ENCODE measurements at places on chromosomes 12 and 14.

DNA sequence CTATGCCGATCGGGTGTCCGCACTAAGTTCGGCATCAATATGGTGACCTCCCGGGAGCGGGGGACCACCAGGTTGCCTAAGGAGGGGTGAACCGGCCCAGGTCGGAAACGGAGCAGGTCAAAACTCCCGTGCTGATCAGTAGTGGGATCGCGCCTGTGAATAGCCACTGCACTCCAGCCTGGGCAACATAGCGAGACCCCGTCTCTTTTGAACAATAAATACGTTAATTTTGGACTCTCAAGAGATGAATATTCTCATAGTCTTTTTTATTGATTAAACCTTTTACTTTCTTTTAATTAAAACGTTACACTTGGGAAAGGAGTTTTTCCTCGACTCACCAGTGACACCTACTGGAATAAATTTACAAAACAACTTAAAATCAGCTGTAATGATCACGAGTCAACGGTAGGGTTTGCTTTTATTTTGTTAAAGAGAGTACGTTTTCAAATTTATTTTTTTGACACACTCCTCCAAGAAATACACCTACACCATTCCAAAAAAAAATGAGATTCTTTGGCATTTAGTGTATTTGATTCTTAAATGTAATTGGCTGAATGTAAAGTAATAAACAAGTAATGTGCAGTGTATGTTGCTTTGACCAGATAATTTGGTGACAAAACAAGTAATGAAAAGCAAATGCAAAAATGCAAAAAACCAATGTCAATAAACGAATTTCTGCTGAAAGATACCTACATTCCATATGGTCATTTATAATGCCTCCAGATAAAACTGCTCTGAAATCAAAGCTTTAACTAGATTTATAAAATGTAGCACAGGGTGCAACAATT is 687 bp upstream of the RPS29 start:
- DNase-seq = peak; percentile 76

DNA sequence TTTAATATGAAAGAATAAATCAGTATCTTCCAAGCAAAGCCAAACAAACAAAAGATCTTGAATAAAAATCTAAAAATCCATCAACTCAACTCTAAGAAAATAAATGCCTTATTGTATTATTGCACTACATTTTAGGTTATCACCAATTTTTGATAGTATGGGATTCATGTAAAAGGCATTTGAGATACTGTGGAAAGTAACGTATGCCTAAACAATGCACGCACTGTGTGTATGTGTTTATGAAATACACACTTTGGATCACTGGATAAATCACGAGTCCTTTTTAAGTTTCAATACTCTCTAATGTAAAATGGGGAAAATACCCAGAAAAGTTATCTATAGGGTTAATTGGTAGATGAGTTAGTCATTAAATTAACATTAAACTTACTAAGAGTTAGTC is 17.7 kb downstream of the WBP11 start:
- no peak for DNase-seq

DNA sequence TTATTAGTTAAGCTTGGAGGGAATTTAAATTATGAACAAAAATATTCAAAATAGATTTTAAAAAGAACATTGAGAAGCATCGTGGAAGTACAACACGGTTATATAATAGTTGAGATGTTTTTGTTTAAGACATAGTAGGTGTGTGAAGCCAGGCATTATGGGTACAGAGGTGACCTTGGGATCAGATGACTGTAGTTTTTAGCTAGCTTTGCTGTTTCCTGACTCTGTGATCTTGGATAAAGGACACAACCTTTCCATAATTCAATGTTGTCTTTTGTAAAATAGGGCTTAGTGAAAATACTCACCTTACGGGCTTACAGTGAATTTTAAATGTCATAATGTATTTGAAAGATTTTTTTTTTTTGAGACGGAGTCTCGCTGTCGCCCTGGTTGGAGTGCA is 239.7 kb downstream of the SLC2A13 start:
- no peak for DNase-seq

- DNase-seq = peak; percentile 21
Observed at GRCh38 chr12:120651821-120652220, 11.4 kb downstream of the CABP1 start.

DNA sequence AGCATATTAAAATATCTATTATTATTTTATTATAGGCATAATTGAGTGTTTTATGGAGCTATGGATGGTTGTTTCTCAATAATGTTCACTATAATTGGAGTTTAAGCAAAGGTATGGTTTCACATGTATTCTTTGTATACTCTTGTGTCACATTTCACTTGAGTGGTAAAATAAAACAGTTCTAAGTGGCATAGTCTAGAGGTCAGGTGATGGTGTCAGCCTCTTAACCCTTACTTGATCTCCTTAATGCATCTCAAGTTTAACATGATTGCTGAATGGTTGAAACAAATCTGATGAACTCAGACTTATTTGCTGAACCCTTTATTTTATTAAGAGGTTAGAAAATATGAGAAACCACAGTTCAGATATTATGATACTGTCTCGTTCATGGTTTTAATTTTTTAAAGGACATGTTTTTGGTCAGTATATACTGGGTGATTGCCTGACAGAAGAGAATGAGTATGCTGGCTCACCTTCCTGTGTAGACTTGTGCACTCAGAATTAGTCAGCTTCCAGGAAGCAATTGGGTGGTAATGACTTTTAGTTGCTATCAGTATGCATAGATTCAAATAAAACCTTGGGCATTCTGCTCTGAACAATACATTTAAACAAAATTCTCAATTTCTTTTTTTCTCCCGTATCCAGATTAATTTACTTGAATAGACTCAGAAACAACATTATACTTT is 464.6 kb downstream of the PCNX1 start:
- peak; percentile 94 for DNase-seq

Measured in bronchial epithelial cell (primary cell).